ENCODE measurements at places on chromosomes 16 and 17. TPM values are rescaled to one million over a fixed set of nuclear protein-coding genes. Genes with fewer than 3 reads are reported as not detected.
A peak's percentile ranks its signal among the peaks of the same experiment; 100 is the strongest.

DNA sequence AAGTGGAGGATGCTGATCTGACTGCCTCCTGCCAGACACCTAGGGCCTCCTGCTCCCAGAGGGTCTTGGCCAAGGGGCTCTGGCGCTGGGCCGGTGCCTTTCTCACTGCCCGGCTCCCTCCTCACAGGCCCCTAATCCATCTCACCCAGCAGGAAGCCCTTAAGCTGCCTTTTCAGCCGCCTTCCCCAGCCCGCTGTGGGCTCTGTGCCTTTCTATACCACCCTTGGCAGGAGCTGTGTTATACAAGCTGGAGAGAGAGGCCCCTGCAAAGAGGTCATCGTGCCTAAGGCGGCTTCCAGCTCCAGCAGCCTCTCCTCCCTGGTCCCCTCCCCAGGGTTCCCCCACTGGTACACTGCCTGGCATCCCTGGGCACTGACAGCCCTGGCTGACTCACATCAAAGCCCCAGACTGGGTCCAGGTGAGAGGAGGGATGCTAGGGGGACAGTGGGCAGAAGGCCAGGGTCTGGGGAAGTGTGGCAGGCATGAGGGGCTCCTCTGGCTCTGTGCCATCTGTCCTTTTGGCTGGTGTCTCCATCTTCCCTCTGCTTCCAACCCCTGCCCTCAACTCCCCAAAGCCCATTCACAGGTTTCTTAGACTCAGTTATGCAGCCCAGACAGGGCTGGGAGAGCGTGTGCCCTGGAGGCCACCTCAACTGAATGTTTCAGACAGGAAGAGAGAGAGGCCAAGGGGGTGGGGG lies 15.3 kb upstream of the FZD2 start:
- DNase-seq: peak; percentile 39

DNA sequence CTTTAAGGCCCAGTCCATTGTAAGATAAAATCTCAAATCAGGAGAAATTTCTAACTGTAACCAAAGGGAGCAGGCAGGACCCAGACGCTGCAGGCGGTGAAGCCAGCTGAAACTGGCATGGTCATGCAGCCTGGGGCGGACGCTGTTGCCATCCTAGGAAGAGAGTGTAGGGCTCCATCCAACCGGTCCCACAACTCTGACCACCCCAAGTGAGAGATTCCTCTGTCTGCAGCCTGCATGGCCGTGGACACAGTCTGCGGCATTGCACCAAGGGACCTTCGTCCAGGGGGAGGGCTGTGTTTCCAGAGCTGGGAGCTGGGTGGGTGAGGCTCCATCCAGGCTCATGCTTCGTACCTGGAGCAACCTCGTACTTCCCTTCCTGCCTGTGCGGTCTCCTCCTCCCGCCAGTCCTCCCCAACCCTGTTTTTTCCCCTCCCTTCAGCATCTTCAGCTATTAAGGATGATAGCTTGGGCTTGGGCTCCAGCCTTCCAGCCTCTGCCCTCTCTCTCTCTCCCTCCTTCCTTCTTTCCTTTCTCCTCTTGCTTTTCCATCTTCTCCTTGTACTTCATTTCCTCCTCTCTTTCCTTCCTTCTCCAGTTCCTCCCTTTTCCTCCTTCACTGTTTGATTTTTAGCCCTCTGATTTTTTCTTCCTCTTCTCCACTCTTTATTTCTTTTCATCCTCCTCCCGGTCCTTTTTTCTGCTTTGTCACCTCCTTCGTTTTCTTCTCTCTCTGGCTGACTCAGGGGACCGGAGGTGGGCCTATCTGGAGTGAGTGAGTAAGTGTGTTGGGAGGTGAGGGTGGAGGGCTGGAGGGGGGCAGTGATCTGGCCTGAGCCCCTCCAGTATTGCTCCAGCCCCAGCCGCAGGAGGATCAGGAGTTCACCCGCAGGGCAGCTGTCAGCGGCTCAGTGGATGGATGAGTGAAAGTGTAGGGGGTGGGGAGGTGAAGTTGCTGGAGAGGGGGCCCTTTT lies 17.0 kb upstream of the LHX1 start:
- no peak for DNase-seq

- no peak for DNase-seq
These were observed 49.0 kb downstream of the ESRP2 start for GRCh38 chr16:68186877-68187276.

DNA sequence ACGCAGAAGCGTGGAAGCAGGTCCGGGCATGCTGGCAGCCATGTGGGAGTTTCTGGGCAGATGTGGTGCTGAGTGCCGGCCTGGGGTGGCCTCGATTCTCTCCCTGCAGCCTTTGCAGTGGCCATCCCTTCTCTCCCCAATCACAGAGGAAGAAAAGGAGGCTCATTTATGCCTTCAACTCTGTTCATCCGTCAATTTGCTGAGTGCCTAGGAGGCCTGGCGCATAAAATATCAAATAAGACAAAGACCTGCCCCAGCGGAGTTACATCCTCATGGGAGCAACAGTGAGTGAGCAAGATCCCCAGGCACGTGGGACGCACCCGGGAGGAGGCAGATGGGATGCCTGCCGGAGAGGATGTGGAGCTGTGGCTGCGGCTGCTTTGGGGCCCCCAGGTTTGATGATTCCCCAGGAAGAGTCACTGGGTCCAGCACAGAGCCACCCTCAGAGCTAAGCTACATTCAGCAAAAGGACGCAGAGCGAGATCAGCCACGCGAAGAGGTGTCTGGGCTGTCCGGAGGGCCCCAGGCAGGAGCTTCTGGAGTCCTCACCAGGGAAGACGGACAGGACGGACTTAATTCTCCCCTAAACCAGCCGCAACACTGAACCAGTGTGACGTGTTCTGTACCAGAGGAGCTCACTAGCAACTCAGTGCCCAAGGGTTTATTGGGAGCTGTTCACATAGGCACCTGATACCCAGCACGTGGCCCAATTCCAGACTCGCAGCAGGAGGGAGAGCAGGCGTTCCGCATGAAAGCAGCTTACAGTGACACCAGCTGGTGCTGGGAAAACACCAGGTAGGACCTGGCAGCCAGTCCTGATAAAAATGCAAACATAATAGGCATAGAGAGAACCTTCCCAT lies 11.3 kb downstream of the CA5A start:
- no peak for DNase-seq

GRCh38 chr16:79047337-79047736 lies 553.2 kb downstream of the MAF start:
- DNase-seq: no peak

- DNase-seq: no peak
These were observed 2.4 kb downstream of the PRPSAP2 start for GRCh38 chr17:18860161-18860972.

DNA sequence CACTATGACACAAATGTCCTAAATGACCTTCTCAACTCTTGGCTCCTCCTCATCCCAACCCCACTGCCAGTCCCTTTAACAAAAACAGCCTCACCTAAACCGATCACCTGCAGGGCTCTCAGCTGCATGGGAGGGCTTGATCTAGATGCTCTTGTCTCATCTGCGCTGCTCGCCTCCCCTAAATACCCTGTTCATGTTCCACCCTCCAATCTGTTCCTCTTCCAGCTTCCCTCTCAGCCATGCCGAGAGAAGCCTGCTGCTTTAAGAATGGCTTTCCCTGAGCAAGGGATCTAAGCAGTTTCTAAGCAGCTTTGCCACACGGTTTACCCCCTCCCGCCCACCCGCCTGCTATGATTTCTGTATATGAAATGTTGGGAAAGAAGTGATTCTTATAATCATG lies 23.7 kb downstream of the PIPOX start:
- DNase-seq: no peak

DNA sequence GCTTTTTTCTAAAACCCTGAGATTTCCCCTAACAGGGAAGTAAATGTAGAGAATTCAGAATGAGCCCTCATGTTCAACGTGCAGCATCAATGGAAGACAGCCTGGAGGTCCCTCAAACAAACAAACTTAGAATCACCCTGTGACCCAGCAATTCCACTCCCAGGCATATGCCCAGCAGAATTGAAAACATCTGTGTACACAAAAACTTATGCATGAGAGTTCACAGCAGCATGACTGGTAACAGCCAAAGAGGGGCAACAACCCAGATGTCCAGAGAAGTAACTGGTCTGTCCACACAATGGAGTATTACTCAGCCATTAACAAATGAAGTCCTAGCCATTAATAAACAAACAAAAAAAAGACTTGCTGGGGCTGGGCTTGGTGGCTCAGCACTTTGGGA lies 252.7 kb downstream of the PARN start:
- DNase-seq: no peak

GRCh38 chr17:79752175-79752574 lies 21.4 kb downstream of the ENPP7 start:
- DNase-seq: no peak

DNA sequence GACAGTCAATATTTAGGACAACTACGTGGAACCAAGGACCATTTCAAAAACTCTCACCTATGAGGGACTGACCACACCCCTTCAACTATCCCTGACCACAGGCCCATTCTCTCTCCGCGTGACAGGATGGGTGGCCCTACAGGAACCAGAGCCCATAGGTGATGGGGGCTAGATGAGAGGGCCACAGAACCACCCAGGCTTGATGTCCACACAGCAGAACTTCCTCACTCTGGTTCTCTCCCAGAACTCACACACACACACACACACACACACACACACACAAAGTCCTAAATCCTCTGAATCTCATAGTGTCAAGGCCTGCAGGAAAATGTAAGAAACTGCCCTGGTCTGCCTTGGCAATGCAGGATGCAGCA lies 1.5 kb downstream of the ZNF319 start:
- DNase-seq: no peak

DNA sequence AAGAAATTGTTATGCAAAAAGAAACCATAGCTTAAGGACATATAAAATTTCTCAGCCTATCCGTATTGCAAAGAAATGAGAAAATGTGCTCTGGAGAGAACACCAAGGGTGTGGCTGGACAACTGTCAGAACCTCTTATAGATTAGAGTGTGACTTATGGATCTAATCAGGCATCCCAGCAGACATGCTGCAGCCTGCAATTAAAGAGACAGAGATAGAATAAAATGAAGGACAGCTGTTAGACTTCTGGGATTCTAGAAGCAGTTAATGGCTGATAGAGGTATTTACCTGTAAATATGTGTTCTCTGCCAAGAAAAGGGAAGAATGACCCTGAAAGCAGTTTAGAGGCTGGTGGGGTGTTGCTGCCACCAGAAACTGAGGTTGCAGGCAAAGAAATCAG lies 160.1 kb upstream of the KIF2B start:
- no peak for DNase-seq

DNA sequence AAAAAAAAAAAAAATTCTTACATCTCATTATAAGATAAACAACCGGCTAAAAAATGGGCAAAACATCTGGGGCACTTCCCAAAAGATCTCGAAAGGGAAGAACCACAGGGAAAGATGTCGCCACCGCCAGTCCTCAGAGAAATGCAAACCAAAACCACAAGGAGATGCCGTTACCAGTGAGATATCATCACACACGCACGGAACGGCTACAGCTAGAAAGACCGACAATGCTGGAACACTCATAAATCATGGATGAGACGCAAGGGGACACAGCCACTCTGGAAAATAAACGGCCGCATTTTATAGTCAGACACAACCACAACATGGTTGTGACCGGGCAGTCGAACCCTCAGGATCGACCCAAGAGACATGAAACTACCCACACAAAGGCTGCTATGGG lies 24.5 kb downstream of the WDR45B start:
- DNase-seq: no peak

GRCh38 chr16:10547708-10548107 lies 32.7 kb downstream of the EMP2 start:
- DNase-seq: no peak

- DNase-seq: peak; percentile 71
These were observed 6.6 kb downstream of the PLEKHH3 start for GRCh38 chr17:42669977-42670788.

DNA sequence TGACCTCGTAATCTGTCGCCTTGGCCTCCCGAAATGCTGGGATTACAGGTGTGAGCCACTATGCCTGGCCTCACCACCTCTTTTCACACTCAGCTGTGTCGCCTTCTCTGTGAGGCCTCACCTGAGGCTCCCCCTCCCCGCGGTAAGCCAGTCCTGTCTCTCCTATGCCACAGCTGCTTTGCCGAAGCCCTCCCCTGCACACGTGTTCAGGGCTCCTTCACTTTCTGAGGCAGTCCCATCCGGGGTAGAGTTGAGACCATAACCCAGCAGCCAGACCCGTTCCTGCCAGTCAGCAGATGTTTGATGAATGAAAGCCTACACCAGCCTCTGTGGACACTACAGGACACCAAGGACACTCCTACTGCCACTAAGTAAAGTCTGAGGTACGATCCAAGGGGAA lies 10.6 kb downstream of the USP7 start:
- no peak for DNase-seq

DNA sequence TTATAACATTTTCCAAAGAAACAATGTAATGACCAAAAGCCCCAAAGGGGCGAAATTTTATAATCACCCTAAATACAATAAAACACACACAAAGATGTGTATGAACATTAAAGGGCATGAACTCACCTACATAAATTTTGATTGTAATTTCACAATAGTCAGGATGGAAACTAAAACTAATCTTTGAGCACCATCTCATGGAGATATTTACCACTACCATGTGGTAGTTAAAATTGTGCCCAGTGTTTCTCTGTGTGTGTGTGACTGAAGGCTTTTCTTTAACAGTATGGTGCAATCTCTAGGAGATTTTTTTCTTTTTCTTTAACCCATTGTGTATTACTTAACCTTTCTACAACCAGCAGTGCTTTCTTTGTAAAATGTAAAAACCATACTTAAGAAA lies 19.7 kb upstream of the MEIOC start:
- DNase-seq: no peak

DNA sequence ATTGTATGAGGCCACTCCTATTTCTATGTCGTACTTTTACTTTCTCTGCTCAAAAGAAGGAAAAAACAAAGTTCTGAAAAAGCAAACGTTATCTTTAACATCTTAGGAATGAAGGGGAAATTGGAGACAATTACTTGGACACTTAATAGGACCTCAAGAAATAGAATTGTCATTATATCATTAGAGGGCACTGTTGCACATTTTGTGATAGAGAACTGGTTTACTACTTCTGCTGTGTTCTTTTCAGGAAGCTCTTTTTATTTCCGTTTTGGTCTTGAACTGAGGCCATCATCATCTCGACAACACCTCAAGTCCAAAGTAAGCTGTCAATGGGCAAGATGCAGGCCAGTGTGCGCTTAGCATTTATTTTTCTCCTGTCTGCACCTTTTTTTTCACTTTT lies 14.6 kb downstream of the COG4 start:
- DNase-seq: no peak

SBK1 gene
- 82.6 TPM for total RNA-seq

ARL16 gene
- total RNA-seq: 44.7 TPM

CD300LB gene
- total RNA-seq: not detected

DPH1 gene
- total RNA-seq: 33.0 TPM

ABCA6 gene
- total RNA-seq: not detected

TMEM92 gene
- total RNA-seq: 10.3 TPM

COIL gene
- total RNA-seq: 23.4 TPM

NPIPB13 gene
- 5.4 TPM for total RNA-seq

ZNF385C gene
- total RNA-seq: 3.7 TPM

WDR81 gene
- total RNA-seq: 14.0 TPM

KRT15 gene
- 0.37 TPM for total RNA-seq

SLC13A2 gene
- total RNA-seq: not detected

B4GALNT2 gene
- total RNA-seq: 0.02 TPM

CACNG4 gene
- total RNA-seq: 2.3 TPM

All from WTC11 (cell line).